ENCODE measurements at places on chromosomes 7 and 10. TPM values are rescaled to one million over a fixed set of nuclear protein-coding genes. Genes with fewer than 3 reads are reported as not detected.
A peak's percentile ranks its signal among the peaks of the same experiment; 100 is the strongest.

- DNase-seq: peak; percentile 54
Observed at GRCh38 chr7:97835296-97836138, 36.7 kb downstream of the ASNS start.

DNA sequence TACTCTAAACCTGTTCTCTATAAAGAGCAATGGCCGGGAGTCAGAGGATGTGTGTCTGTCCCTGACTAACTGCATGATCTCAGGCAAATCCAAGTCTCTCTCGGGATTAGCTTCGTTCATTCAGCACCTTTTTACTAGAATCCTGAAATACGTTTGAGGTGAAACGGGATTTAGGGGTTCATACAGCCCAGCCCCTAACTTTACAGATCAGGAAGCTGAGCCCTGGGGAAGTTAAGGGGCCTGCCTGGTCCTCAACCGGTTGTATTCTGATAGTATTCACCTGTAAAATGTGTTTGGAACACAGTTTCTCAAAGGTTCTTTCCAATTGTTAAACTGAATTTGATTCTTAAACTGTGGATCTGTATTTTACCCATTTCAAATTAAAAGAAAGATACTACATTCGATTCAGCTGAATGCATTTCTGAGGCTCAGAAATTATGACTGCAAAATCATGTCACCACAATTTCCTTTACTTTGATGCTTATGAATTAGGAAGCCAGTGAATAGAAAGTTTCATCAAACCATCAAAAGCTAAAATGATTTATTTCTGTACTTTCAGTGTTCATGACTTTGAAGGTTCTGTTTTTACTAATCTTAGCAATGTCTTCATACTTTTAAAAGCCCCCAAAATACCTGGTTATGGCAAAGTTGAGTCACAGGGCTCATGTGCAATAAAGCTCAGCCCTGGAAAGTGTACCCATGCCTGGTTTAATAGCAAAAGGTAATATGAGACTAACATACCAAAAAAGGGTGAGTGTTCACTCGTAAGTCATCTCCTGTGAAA is 28.9 kb upstream of the EZH2 start:
- no peak for DNase-seq

The SLF2 gene
- polyA plus RNA-seq: 114 TPM

The ELN gene
- polyA plus RNA-seq: 180 TPM
